ENCODE measurements at places on chromosomes 3 and 15. TPM values are rescaled to one million over a fixed set of nuclear protein-coding genes. Genes with fewer than 3 reads are reported as not detected.

Gene GOLGA8T
- total RNA-seq: 0.44 TPM

Gene TLR9
- total RNA-seq: not detected

Gene CFAP100
- not detected for total RNA-seq

Gene ACSBG1
- total RNA-seq: not detected

Gene PGBD4
- total RNA-seq: 2.0 TPM

Gene CPNE4
- total RNA-seq: 0.31 TPM

Gene HSPBAP1
- 4.0 TPM for total RNA-seq

Gene CHRNA5
- total RNA-seq: 0.22 TPM

Gene ITGA11
- total RNA-seq: 35.4 TPM

Gene PLCB2
- total RNA-seq: 1.9 TPM

Gene BMF
- 1.3 TPM for total RNA-seq

Gene WNT7A
- not detected for total RNA-seq

Gene RASGRF1
- not detected for total RNA-seq

Gene GABRB3
- total RNA-seq: 20.9 TPM

Gene SYNPR
- total RNA-seq: 8.3 TPM

Gene NEDD4
- 7.2 TPM for total RNA-seq

Gene CYP19A1
- total RNA-seq: 2.4 TPM

Gene EIF2B5
- 19.6 TPM for total RNA-seq

Gene SI
- total RNA-seq: not detected

Gene DNAH12
- 0.08 TPM for total RNA-seq

Gene NOX5
- 0.19 TPM for total RNA-seq

Gene GOLGA8S
- 0.33 TPM for total RNA-seq

Gene TXNRD3
- total RNA-seq: 5.0 TPM

Gene CACNA2D3
- total RNA-seq: 17.2 TPM
